ENCODE measurements at places on chromosomes 12 and 14. TPM values are rescaled to one million over a fixed set of nuclear protein-coding genes. Genes with fewer than 3 reads are reported as not detected.

GRCh38 chr12:67689385-67689784 lies 40.8 kb downstream of the DYRK2 start:
- no peak overlapping the region for H3K27ac ChIP-seq
- no peaks in the 10 kb centered on the region for H3K27me3 ChIP-seq
- no peaks in the 10 kb centered on the region for H3K4me1 ChIP-seq

GRCh38 chr12:72485017-72485701 lies 213.0 kb downstream of the TRHDE start:
- H3K4me3 ChIP-seq: no peak overlapping the region
- H3K27ac ChIP-seq: no peak overlapping the region
- H3K4me1 ChIP-seq: no peaks in the 10 kb centered on the region
- no peaks in the 10 kb centered on the region for H3K36me3 ChIP-seq
- no peaks in the 10 kb centered on the region for H3K27me3 ChIP-seq

DNA sequence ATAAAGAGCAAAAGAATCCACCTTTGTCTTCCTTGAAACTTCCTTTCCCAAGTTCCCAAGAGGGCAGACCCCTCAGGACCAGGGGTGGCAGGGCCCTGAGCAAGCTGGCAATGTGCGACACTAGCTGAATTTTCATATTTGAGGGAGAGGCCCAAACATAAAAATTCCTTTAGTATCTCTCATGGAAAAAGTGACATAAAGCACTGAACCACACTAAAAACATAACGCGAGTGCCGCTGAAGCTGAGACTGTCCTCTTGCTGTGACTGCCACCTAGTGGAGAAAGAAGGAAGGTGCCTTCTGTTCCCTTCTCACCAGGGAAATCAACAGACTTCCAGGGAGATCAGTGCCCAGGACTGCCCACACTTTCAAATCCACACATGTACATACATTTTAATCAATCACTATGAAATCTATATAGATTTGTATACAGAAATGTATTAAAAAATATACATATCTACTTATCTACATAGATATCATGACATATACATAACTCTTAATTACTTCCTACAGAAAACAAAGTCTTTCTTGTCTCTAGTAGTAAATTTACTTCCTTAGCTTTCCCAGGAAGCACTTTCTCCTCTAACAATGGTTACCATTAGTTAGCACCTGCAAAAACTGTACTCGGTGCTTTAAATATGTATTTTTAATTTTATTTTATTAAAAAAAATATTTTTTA lies 53.8 kb downstream of the SSH1 start:
- H3K36me3 ChIP-seq: peaks cover 68% of the 10 kb centered on the region
- H3K4me3 ChIP-seq: no peak overlapping the region

GRCh38 chr12:118055865-118056773 lies 4.9 kb downstream of the WSB2 start:
- no peak overlapping the region for H3K4me3 ChIP-seq
- peaks cover 10% of the 10 kb centered on the region for H3K36me3 ChIP-seq
- peaks cover 67% of the 10 kb centered on the region for H3K4me1 ChIP-seq
- DNase-seq: peak; percentile 83

DNA sequence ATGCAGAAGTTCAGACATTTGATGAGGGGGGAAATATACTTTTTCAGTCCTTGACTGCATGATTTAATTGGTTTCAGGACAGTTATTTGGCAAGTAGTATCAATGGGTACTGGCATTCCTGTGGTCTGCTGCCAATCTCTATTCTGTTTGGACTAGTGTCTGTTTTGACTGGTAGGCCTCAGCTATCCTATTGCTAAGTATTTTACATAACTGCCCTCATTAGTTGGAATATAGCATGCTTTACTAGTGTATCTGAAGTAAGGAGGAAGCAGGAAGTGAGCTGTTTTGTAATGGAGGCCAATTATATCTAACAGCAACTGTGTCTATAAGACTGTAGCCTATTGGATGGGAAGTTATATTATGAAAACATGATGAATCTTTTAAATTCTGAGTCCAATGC lies 104.3 kb downstream of the FLRT2 start:
- no peaks in the 10 kb centered on the region for H3K36me3 ChIP-seq
- no peak for DNase-seq
- no peak overlapping the region for H3K4me3 ChIP-seq
- no peak overlapping the region for H3K27ac ChIP-seq
- no peaks in the 10 kb centered on the region for H3K4me1 ChIP-seq

DNA sequence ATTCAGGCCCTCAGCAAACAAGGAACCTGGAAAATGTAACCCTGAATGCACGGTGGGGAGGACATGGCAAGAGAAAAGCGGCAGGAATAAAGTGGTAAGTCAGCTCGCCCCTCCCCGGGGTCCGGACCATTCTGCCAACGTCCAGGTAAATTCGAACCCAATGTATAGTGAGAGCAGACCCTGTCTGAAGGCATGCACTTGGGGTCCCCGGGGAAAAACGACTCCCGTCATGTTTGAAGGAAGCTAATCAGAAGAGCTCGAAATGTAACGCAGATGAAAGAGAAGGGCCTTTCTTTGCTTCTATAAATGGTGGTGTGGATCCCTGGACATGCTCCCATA lies 193 bp downstream of the ACACB start:
- no peaks in the 10 kb centered on the region for H3K4me1 ChIP-seq
- no peak overlapping the region for H3K4me3 ChIP-seq
- DNase-seq: no peak
- no peaks in the 10 kb centered on the region for H3K27me3 ChIP-seq
- no peaks in the 10 kb centered on the region for H3K36me3 ChIP-seq
- H3K27ac ChIP-seq: no peak overlapping the region

The SLC4A8 gene
- total RNA-seq: 4.2 TPM

The PLCZ1 gene
- not detected for total RNA-seq

Data from PC-3 (cell line).